ENCODE measurements at places on chromosomes 7 and 10. TPM values are rescaled to one million over a fixed set of nuclear protein-coding genes. Genes with fewer than 3 reads are reported as not detected.

DNA sequence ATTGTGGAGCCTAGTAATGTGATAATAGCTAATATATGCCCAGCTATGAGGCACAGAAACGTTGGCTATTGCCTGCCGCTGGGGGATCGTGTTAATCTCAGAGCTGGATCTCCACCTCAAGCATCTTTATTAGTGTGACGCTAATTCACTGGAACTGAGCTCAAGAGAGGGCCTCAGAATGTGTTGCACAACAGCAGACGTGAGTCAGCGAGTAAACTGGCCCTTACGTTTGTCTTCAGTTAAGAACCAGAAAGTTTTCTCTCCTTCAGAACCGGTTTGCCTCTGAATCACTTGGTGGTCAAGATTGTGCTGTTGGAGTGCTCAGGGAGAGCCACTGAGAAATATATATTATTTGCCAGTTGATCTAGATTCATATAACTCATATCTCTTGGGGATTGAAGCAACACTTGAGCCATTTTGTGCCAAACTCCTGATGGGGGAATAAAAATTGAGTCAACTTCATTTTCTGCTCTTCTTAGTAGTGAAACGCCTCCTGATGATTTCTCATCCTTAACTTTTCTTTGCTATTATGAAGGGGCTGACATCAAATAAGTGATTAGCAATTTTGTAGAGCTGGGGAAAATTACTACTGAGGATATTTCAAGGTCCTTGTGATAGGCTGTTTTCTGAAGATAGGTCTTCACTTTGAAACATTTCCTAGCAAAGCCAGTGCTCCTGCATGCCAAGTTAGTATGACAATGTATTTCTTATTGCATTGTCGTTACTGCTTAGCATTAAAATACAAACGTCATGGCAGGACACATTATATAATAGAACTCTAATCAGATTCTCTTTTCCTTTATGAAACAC lies 22.3 kb downstream of the BZW2 start:
- H3K36me3 ChIP-seq, result no peaks in the 10 kb centered on the region
- no peaks in the 10 kb centered on the region for H3K4me1 ChIP-seq
- DNase-seq, result no peak

Gene TUBAL3
- not detected for total RNA-seq

Gene TMEM184A
- 1.6 TPM for total RNA-seq

DNA sequence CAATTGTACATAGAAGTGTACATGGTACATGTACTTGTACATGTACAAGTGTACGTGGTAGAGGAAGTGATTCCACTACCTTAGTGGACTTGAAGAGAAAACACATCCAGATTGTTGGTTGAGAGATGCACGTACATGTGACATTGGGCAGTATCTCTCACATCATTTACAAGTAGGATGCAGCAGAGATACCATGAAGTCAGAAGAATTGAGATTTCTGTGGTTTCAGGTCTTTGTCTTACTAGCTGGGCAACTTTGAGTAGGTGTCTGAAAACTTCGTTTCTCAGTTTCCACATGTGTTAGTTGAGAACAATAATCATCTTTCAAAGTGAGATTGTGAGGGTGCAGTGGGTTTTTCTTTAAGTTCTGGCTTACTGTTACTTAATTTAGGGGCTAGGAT lies 21.5 kb downstream of the CLDN12 start:
- H3K4me1 ChIP-seq, result no peaks in the 10 kb centered on the region
- no peak overlapping the region for H3K4me3 ChIP-seq
- DNase-seq, result no peak
- H3K36me3 ChIP-seq, result no peaks in the 10 kb centered on the region
- H3K27me3 ChIP-seq, result no peaks in the 10 kb centered on the region
- H3K27ac ChIP-seq, result no peak overlapping the region

GRCh38 chr7:70585071-70585470 lies 546.9 kb upstream of the GALNT17 start:
- H3K27me3 ChIP-seq, result no peaks in the 10 kb centered on the region
- no peak for DNase-seq
- H3K27ac ChIP-seq, result no peak overlapping the region
- H3K4me1 ChIP-seq, result peaks cover 59% of the 10 kb centered on the region

Gene NSUN5
- total RNA-seq, result 9.0 TPM

Gene KCND2
- 0.08 TPM for total RNA-seq

DNA sequence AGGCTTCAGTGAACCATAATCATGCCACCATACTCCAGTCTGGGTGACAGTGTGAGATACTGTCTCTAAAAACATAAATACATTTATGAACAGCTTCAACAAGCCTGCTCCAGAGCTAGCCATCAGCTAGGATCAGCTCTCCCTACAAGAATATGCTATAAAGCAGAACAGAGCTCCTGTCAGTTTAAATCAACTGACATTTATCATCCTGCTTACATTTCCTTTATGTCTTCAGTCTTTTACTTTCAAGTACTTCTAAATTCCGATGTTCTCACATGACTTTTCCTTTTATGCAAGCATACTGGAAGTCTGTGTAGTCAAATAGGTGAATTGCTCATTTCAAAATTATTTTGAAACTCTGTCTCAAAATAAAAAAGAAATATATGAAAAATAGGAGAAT lies 64.6 kb downstream of the COA1 start:
- peaks cover 2% of the 10 kb centered on the region for H3K4me1 ChIP-seq
- no peak for DNase-seq
- H3K4me3 ChIP-seq, result no peak overlapping the region
- no peak overlapping the region for H3K27ac ChIP-seq
- no peaks in the 10 kb centered on the region for H3K27me3 ChIP-seq
- H3K36me3 ChIP-seq, result no peaks in the 10 kb centered on the region

DNA sequence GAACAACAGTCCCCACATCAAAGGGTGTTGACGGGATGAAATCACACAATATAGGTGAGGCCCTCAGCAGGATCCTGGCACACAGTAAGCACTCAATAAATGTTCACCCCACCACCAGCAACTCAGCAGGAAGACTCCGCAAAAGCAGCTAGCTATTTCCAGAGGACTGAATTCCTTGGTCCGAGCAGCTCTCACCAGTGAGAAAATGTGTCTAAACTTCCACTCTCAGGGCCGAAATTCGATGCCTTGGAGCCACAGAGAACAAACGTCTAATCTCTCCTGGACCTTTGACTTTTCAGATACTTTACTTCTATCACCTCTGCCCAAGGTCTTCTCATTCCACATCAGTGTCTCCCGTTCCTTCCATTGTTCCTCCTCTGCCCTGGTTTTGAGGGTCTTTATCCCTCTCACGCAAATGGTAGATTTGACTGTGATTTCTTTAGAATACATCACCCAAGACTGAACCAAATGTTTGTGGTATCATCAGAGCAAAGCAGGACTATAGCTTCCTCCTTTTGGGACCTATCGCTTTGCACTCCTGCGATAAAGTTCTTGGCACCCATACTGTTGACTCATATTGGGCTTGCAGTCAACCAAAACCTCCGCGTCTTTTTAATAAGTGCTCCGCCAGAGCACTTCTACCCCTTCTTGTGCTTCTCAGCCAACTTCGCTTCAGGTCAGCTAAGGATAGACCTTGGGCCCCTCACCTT lies 903 bp upstream of the NT5C2 start:
- peak overlapping the region; percentile 32 for H3K27ac ChIP-seq
- no peaks in the 10 kb centered on the region for H3K27me3 ChIP-seq
- H3K36me3 ChIP-seq, result no peaks in the 10 kb centered on the region
- no peak for DNase-seq
- no peak overlapping the region for H3K4me3 ChIP-seq

GRCh38 chr10:118926072-118926417 lies 103.5 kb upstream of the NANOS1 start:
- H3K27ac ChIP-seq, result no peak overlapping the region
- no peak overlapping the region for H3K4me3 ChIP-seq
- H3K4me1 ChIP-seq, result no peaks in the 10 kb centered on the region
- no peak for DNase-seq

- H3K4me3 ChIP-seq, result no peak overlapping the region
- H3K27me3 ChIP-seq, result no peaks in the 10 kb centered on the region
- no peak for DNase-seq
- no peaks in the 10 kb centered on the region for H3K4me1 ChIP-seq
Observed at GRCh38 chr7:121494516-121494915, 98.4 kb upstream of the FAM3C start.

Gene TAS2R4
- total RNA-seq, result 3.2 TPM

- H3K27ac ChIP-seq, result peak overlapping the region; percentile 80
- H3K27me3 ChIP-seq, result no peaks in the 10 kb centered on the region
- peak overlapping the region; percentile 45 for H3K4me3 ChIP-seq
- peak; percentile 52 for DNase-seq
- H3K36me3 ChIP-seq, result no peaks in the 10 kb centered on the region
- H3K4me1 ChIP-seq, result no peaks in the 10 kb centered on the region
Observed at GRCh38 chr10:119207713-119208552, 562 bp downstream of the GRK5 start.

DNA sequence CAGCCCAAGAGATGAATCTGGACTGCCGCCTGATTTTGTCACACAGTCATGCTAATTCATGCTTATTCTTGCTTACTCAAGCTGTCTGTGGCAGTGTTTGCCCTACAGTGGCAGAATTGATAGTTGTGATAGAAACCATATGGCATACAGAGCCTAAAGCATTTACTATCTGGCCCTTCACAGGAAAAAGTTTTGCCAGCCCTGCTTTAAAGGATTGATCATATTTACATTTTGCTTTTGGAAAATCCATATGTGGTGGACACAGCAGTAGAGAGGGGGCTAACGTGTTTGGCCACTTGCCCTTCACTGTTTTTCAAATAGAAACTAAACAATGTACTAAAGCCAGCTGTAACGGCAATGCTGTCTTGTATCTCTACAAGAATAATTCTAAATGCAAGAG lies 974.0 kb upstream of the GHITM start:
- DNase-seq, result no peak
- H3K27ac ChIP-seq, result no peak overlapping the region
- no peaks in the 10 kb centered on the region for H3K27me3 ChIP-seq

DNA sequence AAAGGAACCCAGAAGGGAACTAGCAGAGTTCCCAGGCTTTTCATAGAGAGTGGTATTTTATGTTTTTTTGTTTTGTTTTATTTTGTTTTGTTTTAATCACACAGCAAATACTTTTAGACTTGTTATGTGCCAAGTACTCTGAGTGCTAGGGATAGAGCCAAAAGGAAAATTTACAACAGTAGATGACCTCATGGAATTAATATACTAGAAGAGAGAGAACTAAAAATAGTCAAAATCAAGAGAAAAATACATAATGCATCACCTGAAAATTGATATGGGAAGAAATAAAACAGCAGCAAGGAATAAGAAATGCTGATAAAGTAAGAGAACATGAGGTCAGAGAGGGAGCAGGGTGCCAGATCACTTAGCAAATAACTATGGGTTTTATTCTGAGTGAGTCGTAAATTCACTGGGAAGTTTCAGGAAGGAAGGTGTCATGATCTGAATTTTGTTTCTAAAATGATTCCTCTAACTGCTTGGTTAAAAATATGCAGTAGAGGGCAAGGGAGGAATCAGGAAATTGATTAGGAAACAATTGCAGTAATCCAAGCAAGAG lies 351.0 kb downstream of the ANKRD7 start:
- no peaks in the 10 kb centered on the region for H3K36me3 ChIP-seq
- no peak overlapping the region for H3K4me3 ChIP-seq
- no peak overlapping the region for H3K27ac ChIP-seq
- DNase-seq, result no peak

GRCh38 chr7:7103343-7104313 lies 78.7 kb upstream of the C1GALT1 start:
- H3K4me1 ChIP-seq, result no peaks in the 10 kb centered on the region
- no peak for DNase-seq
- peak overlapping the region; percentile 21 for H3K4me3 ChIP-seq

- no peak overlapping the region for H3K4me3 ChIP-seq
- no peak overlapping the region for H3K27ac ChIP-seq
- no peaks in the 10 kb centered on the region for H3K36me3 ChIP-seq
- DNase-seq, result no peak
Observed at GRCh38 chr7:15199482-15199881, 296.9 kb upstream of the DGKB start.

GRCh38 chr7:101929256-101929655 lies 111.8 kb downstream of the CUX1 start:
- H3K27me3 ChIP-seq, result no peaks in the 10 kb centered on the region
- no peak overlapping the region for H3K4me3 ChIP-seq
- H3K36me3 ChIP-seq, result no peaks in the 10 kb centered on the region
- no peak for DNase-seq

GRCh38 chr7:69126896-69127479 lies 471.3 kb upstream of the AUTS2 start:
- no peaks in the 10 kb centered on the region for H3K4me1 ChIP-seq
- H3K27me3 ChIP-seq, result no peaks in the 10 kb centered on the region
- no peak overlapping the region for H3K27ac ChIP-seq
- DNase-seq, result no peak
- no peak overlapping the region for H3K4me3 ChIP-seq

GRCh38 chr7:24891311-24891735 lies 88.7 kb downstream of the OSBPL3 start:
- no peak for DNase-seq
- H3K4me1 ChIP-seq, result no peaks in the 10 kb centered on the region
- no peak overlapping the region for H3K27ac ChIP-seq

Gene TMEM225B
- 0.17 TPM for total RNA-seq

Gene SYT15
- total RNA-seq, result 1.8 TPM

DNA sequence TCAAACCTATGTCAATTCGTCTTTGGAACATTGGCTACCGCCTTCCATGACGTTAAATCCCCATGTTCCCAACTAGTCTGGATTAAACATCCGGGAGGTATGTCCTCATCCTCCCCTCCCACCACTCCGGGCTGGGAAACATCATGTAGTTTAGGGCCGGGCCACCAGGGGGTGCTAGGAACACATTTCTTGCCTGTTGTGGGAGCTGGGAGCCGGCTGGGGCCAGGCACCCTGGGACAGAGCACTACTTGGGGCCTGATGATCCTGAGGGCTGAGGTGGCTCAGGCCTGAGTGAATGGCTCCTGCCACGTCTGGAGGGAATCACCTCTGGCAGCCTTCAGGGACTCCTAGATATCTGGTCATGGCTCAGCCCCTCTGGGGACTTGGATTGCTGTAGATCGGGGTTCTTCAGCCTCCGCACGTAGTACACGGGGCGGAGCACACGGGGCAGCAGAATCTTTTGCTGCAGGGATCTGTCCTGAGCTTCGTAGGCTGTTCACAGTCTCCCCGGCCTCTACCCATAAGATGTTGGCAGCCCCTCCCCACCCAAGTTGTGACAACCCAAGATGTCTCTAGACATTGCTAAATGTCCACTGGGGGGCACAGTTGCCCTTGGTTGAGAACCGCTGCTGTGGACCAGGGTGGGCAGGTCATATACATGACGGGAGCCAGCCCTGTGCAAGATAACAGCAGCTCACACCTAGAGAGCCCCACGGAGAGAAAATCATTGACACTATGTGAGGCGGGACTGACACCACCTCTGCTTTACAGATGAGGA lies 141.2 kb upstream of the ZNF716 start:
- no peak overlapping the region for H3K27ac ChIP-seq
- peaks cover 3% of the 10 kb centered on the region for H3K4me1 ChIP-seq
- no peaks in the 10 kb centered on the region for H3K36me3 ChIP-seq
